CD8-positive, alpha-beta T cell (primary cell): ENCODE measurements at places on chromosomes 3 and 15. TPM values are rescaled to one million over a fixed set of nuclear protein-coding genes. Genes with fewer than 3 reads are reported as not detected.

TRAT1 gene
- 42.5 TPM for total RNA-seq

GRCh38 chr15:92189166-92189565 lies 204.5 kb upstream of the ST8SIA2 start:
- no peak for DNase-seq

DNA sequence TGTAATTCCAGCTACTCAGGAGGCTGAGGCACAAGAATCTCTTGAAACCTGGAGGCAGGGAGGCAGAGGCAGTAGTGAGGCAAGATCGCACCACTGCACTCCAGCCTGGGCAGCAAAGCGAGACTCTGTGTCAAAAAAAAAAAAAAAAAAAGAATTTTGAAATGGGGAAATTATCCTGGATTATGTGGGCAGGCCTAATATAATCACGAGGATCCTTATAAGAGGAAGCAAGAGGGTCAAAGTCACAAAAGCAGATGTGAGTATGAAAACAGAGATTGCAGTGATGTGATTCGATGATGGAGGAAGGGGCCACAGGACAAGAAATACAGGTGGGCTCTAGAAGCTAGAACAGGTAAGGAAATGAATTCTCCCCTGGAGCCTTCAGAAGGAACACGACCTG lies 159.6 kb downstream of the LEKR1 start:
- no peak for DNase-seq

GRCh38 chr3:52234516-52235447 lies 4.2 kb downstream of the TWF2 start:
- DNase-seq: no peak

- DNase-seq: no peak
Measured at GRCh38 chr15:36796161-36796560, 216.7 kb downstream of the CDIN1 start.

- DNase-seq: no peak
Measured at GRCh38 chr3:168025076-168025475, 70.6 kb downstream of the GOLIM4 start.

- DNase-seq: no peak
Measured at GRCh38 chr3:13086531-13086981, 13.3 kb upstream of the IQSEC1 start.
